ENCODE measurements at places on chromosomes 3 and 15.

DNA sequence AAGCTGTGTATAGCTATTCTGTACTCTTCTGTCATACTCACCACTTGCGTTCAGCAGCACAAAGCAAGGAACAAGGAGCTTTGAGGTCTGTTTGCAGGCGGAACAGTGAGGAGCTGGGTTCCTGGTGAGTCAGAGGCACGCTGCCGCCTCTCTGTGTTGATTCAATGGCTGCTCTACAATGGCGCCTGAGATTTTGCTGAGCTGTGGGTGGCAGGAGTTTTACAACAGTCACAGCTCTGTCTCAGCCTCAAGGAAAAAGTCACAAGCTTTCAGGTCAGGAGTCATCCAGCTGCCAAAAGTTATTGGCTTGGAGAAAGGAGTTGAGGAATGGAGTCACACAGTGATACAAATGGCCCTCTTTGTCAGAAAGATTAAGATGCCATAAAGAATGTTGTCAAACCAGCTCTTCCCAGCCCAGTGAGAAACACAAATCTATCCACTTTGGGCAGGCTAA, 98.1 kb downstream of the SSR3 start:
- ATAC-seq, result no peak

- no peak for ATAC-seq
Measured at GRCh38 chr3:117580806-117581205, 871.2 kb downstream of the TUSC7 start.

DNA sequence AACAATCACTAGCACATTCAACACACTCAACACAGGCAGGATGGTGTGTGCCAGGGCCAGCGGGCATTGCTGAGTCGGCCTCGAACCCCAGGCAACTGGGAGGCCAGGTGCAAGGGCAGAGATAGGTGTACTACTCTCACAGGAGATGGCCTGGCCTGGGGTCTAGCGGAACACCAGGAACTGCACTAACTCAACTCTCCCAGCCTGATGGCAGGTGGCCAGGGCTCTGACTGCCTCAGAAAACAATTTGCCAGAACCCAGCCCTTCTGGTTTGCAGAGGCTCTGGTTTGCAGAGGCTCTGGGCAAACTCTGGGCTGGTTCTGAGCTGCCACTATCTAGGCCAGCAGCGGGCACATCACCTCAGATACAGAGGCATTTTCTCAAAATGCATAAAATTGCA, 229.2 kb upstream of the CHRNA7 start:
- no peak for ATAC-seq

DNA sequence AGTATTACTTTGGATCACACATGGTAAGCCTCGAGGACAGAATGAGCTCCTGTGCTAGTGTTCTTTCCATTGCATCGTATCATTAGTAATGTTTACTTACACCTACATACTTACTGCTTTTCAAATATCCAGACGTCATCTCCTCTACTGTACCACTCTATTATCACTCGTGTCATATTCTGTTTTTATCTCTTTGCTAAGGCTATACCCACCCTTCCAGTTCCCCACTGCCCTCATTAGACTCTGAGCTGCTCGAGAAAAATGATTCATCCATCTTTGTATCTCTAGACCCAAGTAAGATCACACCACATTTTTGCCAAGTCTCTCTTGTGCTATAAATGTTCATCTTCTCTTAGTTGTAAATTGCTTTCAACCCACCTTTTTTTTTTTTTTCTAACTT, 245.7 kb downstream of the TIGIT start:
- ATAC-seq, result no peak

DNA sequence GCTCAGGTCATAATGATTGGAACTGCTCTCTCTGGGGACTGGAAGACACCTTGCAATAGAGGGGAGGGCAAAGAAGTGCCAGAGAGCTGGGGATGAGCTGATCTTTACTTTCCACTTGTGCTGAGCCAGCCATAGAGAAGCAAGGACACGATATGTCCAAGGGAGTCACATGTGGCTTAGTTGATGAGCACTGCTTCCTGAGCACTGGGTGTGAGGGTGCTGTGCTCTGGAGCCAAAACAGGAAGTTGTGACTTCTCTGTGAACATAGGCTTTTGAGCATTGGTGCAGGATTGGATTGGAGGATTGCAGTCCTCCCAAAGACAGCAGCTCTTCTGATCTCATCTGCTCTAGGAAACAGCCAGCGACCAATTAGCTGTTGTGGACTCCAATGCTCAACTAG, 6.7 kb downstream of the PARP14 start:
- ATAC-seq, result no peak

GRCh38 chr3:115388811-115389210, 234.5 kb upstream of the GAP43 start:
- ATAC-seq, result no peak

DNA sequence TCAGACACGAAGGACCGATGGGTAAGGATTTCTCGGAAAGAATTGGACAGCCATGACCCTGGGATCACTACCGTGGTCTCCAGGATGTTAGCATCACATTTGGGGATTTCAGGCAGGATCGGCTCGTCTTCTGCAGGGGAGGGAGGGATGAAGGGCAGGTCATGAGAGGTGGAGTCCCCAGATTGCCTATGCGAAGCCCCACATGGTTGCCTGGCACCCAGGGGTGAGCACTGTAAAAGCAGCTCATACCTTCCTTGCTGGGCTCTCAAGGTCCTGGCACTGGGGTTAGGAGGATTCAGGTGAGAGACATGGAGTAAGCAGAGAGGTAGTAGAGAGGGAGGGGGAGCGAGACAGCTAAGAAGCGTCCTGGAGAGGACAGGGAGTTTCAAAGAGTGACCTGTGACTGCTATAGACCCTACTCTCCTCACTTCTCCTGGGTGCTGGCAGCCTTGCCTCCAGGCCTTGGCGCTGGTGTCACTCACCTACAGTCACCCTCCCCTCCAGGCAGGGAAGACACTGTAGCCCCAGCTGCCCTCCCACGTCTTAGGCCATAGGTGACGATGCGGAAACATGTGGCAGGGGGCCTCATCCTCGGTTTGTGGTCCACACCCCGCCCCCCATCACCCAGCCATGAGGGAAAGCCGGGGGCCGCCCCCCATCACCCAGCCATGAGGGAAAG, 15.0 kb upstream of the EHD4 start:
- no peak for ATAC-seq

DNA sequence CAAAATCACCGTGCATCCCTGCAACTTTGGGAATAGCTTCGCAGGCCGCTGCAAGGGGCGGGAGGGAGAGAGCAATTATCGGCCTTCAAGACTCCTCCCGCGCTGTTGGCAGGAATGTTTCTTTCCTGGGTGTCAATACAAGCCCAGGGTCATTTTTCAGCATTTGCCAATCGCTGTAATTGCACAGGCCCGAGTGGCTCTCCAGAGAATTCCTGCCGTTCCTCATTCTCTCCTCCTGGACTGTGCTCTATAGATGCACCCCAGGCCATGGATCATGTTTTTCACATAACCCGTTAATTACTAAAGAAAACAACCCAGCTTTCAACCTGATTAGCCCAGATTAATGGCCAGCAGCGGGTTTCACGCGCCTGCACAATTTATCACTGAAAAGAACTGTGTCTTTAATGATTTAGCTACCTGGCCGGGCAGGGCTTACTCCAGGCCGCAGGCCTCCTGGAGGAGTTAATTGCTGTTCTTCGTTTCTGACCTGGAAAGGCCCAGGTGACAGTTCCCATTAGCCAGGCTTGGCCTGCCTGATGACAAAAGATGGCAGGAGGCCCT, 144.3 kb downstream of the OPA1 start:
- no peak for ATAC-seq

DNA sequence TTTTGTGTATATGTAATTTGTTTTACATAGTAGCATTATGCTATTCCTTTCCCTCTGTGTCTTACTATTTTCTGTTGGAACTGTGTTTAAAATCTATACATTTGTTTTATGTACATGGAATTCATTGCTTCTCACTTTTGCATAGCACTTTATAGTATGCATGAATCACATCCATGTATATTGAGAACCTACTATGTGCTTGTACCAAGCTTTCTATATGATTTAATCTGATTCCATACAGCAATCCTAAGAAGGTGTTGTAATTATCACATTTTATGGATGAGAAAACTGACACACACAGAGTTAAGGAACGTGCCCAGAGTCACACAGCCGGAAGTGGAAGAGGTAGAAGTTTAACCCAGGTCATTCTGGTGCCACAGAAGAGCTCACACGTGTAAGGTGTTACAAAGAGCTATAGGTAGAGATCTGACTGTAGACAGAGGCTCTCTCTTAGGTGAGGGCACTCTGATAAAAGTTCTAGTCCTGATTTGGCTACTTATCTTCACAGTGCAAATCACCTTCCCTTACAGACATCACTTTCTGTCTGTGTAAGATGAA, 3.5 kb upstream of the SMAD3 start:
- ATAC-seq, result no peak

DNA sequence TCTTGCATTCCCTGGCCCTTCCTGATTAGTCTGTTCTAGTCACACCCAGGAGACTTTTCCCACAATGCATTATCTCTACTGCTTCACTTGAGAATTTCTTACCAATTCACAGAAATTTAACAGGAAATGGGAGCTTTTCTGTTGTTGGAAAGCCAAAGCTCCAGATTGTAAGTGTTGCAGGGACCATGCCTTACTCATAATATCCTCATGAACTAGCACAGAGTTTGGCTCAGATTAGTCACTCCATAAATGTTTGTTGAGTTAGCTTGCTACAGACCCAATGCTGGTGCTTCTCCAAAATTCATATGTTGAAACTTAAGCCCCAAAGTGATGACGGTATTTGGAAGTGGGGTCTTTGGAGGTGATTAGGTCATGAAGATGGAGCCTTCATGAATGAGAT, 232.6 kb downstream of the GAP43 start:
- no peak for ATAC-seq

- ATAC-seq, result peak; percentile 67
Measured at GRCh38 chr15:44554934-44555723, 18.2 kb downstream of the EIF3J start.

DNA sequence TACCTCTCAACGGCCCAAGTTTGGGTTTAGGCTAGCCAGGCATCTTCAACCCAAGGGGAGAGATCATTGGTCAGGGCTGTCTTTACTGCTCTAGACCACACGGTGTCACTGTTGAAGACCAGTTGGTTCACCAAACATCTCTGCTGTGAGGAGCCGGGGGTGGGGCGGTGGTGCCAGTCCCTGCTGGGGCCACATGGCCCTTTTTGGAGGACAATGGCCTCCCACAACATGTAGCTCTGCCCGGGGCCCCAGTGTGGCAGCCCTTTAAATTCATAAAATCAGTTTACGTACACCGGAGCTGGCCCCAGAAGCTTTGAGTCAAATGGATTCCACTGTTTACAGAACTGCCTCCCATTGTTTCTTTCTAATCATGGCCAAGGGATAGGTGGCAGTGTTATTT, 19.1 kb upstream of the TM4SF18 start:
- ATAC-seq, result peak; percentile 96

GRCh38 chr15:52066842-52067544, 45.6 kb downstream of the BCL2L10 start:
- ATAC-seq, result no peak

DNA sequence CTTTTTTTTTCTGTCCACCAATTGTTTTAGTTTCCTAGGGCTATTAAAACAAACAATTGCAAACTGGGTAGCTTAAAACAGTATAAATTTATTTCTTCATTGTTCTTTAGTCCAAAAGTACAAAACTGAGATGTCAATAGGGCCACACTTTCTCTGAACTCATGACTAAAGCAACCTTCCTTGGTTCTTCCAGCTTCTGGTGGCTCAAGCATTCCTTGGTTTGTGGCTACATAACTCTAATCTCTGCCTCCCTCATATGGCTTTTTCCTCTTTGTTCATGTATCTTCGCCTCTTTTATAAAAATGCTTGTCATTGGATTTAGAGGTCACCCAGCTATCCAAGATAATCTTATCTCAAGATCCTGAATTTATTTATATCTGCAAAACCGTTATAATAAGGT, 914.5 kb upstream of the EPHA6 start:
- no peak for ATAC-seq

DNA sequence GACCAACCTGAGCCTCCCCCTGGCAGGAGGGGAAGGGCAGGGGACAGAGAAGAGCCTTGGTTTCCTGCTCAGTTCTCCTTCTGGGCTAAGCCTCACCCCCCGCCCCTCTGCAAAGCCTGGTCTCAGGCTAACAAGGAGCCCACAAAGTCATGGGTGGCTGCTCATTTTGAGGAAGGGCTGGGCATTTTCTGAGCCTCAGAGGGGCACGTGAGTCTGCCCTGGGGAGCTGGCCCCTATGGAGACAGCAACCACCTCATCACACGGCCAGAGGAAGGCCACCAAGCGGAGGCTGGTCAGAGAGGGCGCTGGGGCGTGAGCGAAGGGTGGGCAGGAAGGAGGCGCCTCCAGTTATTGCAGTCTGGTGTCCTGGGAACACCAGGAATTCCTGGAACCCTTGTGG, 18.7 kb downstream of the ABTB1 start:
- no peak for ATAC-seq

- peak; percentile 77 for ATAC-seq
Measured at GRCh38 chr3:184636741-184637316, 75.0 kb downstream of the MAGEF1 start.

DNA sequence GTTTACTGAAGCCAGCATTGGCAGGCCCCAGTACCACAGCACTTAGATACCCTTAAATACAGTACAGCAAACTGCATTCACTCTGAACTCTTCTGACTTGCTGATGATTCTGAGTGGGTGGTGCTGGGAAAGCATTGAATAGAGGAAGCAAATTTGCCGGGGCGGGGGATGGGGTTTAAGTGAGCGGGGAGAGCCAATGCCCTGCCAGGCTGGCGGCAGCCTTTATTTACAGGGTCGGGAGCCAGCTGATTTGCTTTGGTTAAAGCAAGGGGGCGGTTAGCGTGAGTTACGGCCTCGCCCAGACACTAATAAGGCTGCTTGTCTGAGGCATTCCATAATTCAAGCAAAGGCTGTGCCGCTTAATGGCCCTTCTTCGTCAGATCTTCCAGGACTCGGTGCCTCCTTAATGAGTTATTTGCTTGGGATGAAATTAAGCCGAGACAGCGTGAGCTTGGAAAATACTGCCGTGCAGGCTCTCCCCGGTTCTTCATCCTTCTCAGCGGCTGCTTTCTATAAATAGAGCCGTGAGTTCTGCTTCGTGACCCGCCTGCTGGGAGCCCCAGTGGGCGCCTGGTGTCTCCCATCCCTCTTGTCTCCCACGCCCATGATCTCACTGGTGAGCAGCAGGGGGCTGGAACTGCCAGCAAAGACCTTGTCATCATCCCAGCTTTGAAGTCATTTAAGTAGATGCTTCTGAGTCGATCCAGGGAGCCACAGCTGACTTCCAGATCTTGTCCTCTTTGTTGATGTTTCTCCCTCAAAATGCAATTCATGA, 25.8 kb downstream of the SPSB4 start:
- ATAC-seq, result no peak

DNA sequence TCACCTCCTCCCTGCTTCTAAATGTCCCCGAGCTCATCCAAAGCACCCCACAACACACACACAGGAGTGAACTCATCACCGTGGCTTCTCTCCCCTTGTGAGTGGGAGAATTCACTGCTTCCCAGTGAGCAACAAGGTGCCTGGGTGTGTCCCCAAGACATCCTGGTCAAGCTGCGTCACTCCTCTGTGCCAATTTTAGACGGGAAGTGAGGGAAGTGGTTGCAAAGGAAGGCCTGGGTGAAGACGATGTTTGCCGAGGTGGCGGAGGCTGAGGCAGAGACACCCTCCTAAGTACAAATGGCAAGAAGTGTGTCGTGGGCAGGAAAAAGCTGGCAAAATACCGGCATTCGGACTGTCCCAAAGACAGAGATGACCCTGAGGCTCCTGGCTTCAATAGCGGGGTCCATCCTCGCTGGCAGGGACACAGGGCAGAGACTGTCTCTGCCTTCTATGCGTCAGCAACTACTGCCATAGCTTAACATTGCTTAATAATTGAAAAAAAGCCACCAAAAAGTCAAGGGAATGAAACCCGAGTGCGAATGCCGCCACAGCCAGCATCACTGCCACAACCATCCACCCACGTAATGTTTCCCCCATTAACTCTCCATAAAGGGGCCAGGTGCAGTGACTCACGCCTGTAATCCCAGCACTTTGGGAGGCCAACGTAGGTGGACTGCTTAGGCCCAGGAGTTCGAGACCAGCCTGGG, 72.8 kb downstream of the VGLL4 start:
- no peak for ATAC-seq

All from SK-N-SH treated with all-trans-retinoic acid at 6 μM for 48 hours (cell line).